ENCODE measurements at places on chromosomes 1 and 21. TPM values are rescaled to one million over a fixed set of nuclear protein-coding genes. Genes with fewer than 3 reads are reported as not detected.

Gene ANKRD65
- 0.07 TPM for total RNA-seq

Gene NUF2
- 56.4 TPM for total RNA-seq

Gene FABP3
- not detected for total RNA-seq

Gene SPATA6
- total RNA-seq, result 6.2 TPM

Gene CCDC181
- total RNA-seq, result 2.1 TPM

Gene LAMB3
- 3.3 TPM for total RNA-seq

Gene FCMR
- not detected for total RNA-seq

Gene GBP6
- total RNA-seq, result not detected

Gene GCSAML
- not detected for total RNA-seq

Gene DCDC2B
- not detected for total RNA-seq

Gene KCNJ9
- not detected for total RNA-seq

Gene DMBX1
- total RNA-seq, result not detected

Gene ANKRD34A
- 0.13 TPM for total RNA-seq

Gene HIVEP3
- total RNA-seq, result 2.9 TPM

Gene GRIK3
- not detected for total RNA-seq

All from thoracic aorta endothelial cell (primary cell).